Osteocyte (in vitro differentiated cells): ENCODE measurements at places on chromosomes 3 and 15.

DNA sequence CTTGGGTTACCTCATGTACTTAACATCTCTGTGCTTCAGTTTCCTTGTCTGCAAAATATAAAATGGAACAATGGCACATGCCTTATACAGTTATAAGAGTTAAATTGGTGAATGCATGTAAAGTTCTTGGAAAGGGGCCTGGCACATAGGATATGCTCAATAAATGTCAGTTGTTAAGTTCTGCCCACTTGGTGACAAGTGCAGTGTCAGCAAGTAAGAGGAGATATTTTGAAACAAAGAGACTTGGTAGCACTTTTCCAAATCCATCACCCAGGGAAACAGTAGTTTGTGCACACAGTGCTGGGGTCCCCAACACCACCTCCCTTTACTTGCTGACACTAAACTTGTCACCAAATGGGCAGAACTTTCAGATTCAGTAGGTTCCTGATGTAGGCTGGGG, 19.1 kb downstream of the LRRC31 start:
- no peak for DNase-seq
- no peak overlapping the region for H3K27ac ChIP-seq
- H3K4me1 ChIP-seq = no peaks in the 10 kb centered on the region
- no peaks in the 10 kb centered on the region for H3K36me3 ChIP-seq
- no peak overlapping the region for H3K4me3 ChIP-seq

- H3K27me3 ChIP-seq = no peaks in the 10 kb centered on the region
- peak; percentile 34 for DNase-seq
- H3K36me3 ChIP-seq = no peaks in the 10 kb centered on the region
- no peak overlapping the region for H3K4me3 ChIP-seq
- H3K4me1 ChIP-seq = no peaks in the 10 kb centered on the region
These were observed 18.1 kb upstream of the ATP13A5 start for GRCh38 chr3:193396451-193397244.

GRCh38 chr3:37686220-37686619, 175.5 kb upstream of the CTDSPL start:
- no peak overlapping the region for H3K27ac ChIP-seq
- DNase-seq = no peak
- H3K27me3 ChIP-seq = peaks cover 11% of the 10 kb centered on the region

GRCh38 chr3:129226374-129226773, 23.0 kb upstream of the COPG1 start:
- H3K27ac ChIP-seq = peak overlapping the region; percentile 62
- H3K27me3 ChIP-seq = no peaks in the 10 kb centered on the region
- H3K4me3 ChIP-seq = no peak overlapping the region
- H3K4me1 ChIP-seq = peaks cover 37% of the 10 kb centered on the region

- no peak overlapping the region for H3K27ac ChIP-seq
- peaks cover 6% of the 10 kb centered on the region for H3K4me1 ChIP-seq
- no peaks in the 10 kb centered on the region for H3K36me3 ChIP-seq
- no peaks in the 10 kb centered on the region for H3K27me3 ChIP-seq
These were observed 315.1 kb downstream of the ROBO2 start for GRCh38 chr3:77354958-77355357.

DNA sequence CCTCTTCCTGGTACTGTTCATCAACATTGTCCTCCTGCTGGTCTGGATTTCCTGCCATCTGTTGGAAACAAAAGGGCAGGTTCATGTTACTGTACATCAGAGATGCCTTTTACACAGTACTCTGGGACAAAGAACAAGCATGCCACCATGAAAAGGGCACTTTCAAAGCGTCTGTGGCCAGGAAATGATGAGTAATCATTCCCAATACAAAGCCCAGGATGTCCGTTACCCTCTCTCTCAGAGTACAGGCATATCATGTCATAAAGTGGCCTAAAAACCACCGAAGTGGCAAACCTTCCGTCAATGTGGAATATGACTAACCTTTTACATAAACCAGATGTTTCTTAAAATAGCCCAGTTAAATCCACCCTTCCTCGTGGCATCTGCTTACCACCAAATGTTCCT, 71.2 kb downstream of the GOLIM4 start:
- H3K4me1 ChIP-seq = peaks cover 19% of the 10 kb centered on the region
- no peak for DNase-seq
- H3K4me3 ChIP-seq = no peak overlapping the region

- no peaks in the 10 kb centered on the region for H3K36me3 ChIP-seq
- no peaks in the 10 kb centered on the region for H3K27me3 ChIP-seq
- DNase-seq = no peak
- H3K27ac ChIP-seq = no peak overlapping the region
These were observed 486.8 kb downstream of the MAGI1 start for GRCh38 chr3:65551945-65552344.

- no peak overlapping the region for H3K27ac ChIP-seq
- H3K4me1 ChIP-seq = peaks cover 60% of the 10 kb centered on the region
- H3K4me3 ChIP-seq = no peak overlapping the region
- H3K36me3 ChIP-seq = peaks cover 1% of the 10 kb centered on the region
These were observed 24.3 kb downstream of the FILIP1L start for GRCh38 chr3:100089812-100090668.

DNA sequence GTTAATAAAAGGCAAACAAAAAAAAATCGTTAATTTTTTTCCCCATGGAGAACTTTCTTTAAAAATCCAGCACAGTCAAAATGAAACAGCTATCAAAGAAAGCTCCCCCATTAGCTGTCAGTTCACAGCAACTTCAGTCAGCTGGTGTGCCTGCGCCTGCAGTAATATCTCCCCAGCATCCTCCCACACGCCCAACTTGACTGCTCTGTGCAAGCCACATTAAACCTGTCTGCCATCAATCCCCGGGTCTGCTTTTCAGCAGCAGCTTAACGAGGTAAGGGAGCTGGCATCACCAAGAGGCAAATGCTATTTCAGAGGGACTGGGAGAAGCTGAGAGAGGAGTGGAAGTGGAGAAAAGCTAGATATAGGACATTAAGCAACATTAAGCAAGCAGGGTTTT, 337.5 kb downstream of the GAP43 start:
- H3K4me3 ChIP-seq = no peak overlapping the region
- no peaks in the 10 kb centered on the region for H3K36me3 ChIP-seq
- peaks cover 8% of the 10 kb centered on the region for H3K27me3 ChIP-seq
- H3K27ac ChIP-seq = no peak overlapping the region
- no peak for DNase-seq

DNA sequence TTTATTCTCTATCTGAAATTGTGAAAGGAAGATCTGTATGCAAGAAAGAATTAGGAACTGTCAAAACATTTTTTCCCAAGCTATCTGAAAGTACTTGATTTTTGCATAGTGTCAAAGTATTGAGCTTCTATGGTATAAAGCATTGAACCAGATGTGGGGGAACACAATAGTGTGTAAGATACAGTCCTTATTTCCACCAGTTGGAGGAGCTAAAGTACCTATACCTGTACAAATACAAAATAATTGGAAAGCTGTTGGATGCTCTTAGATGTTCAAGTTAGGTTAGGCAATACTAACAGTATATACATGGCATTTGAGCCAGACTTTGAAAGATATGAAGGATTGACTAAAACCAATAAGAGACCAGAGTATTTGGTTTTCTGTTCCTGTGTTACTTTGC, 148.4 kb downstream of the B3GALNT1 start:
- no peak overlapping the region for H3K27ac ChIP-seq
- peaks cover 6% of the 10 kb centered on the region for H3K4me1 ChIP-seq
- no peak for DNase-seq

DNA sequence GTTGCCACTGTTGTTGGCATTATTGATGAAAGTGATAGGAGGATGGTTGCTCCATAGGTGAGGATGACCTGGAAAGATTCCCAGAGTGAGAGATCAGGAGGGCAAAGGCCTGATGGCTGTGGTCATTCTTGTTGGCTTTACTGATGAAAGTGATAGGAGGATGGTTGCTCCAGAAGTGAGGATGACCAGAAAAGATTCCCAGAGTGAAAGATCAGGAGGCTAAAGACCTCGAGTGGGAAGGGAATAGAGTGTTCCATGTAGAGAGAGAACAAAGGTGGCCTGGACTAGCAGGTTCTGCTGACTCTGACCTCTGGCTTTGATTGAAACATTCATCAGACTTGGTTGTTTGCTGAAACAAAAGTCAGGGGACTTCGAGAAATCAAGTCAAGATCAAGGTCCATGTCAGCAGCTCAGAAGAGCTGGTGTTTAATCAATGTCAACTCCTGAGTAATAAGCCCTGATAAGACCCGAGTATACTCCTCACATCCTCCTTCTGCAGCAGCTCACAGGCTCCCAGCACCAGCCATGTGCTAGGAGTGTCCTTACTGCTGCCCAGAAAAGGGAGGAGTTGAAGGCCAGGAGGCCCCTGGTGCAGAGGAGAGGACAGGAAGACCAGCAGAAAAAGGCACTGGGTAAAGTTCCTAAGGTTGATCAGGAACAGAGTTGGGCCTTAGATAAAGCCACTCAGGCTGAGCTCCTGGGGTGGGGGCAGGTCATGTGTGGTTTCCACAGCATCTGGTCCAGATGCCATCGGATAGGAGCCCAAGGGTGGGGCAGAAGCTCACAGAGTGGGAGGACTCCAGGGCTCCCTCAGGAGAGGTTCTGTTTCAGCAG, 19.9 kb downstream of the CYP8B1 start:
- H3K4me1 ChIP-seq = no peaks in the 10 kb centered on the region
- H3K4me3 ChIP-seq = no peak overlapping the region
- DNase-seq = no peak
- no peaks in the 10 kb centered on the region for H3K36me3 ChIP-seq
- H3K27me3 ChIP-seq = peaks cover 32% of the 10 kb centered on the region
